ENCODE measurements at places on chromosomes 6 and 20. TPM values are rescaled to one million over a fixed set of nuclear protein-coding genes. Genes with fewer than 3 reads are reported as not detected.

TINAG gene
- 0.12 TPM for total RNA-seq

DDX43 gene
- total RNA-seq = 0.86 TPM

MLN gene
- not detected for total RNA-seq

NRN1 gene
- total RNA-seq = 18.1 TPM

SSTR4 gene
- total RNA-seq = not detected

AGER gene
- 2.4 TPM for total RNA-seq

JPH2 gene
- total RNA-seq = 93.5 TPM

LRRC73 gene
- total RNA-seq = 1.2 TPM

KHDC1L gene
- total RNA-seq = not detected

LHFPL5 gene
- not detected for total RNA-seq

PARD6B gene
- 3.2 TPM for total RNA-seq

BCAS1 gene
- total RNA-seq = not detected

ECI2 gene
- 84.1 TPM for total RNA-seq

ZDHHC14 gene
- total RNA-seq = 12.3 TPM

EYA2 gene
- total RNA-seq = 5.1 TPM
